ENCODE measurements at places on chromosomes 3 and 15.

- DNase-seq = no peak
These were observed 56.9 kb downstream of the CD200R1L start for GRCh38 chr3:112789787-112790186.

GRCh38 chr15:66472176-66472999, 25.2 kb downstream of the SNAPC5 start:
- DNase-seq = no peak

- DNase-seq = no peak
These were observed 223.7 kb downstream of the ITPR1 start for GRCh38 chr3:4716706-4717362.

GRCh38 chr3:106022913-106023312, 154.1 kb upstream of the CBLB start:
- DNase-seq = no peak

DNA sequence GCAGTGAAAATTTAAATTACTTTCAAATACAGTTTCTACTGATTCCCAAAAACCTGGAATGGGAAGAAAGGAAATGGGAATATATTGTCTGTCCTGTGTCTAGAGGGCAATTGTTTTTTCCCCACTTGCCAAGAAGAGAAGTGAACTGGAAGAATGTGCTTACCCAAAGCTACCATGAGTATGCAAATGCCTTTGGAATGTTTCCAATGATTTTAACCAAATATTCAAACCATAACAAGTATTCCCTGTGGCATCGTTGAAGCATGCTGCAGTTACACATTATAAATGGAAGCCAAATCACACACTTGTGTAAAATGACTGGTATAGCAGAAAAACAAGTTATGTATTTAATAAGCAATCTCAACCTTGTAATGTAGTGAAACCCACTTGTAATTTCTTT, 368.2 kb downstream of the GBE1 start:
- no peak for DNase-seq

GRCh38 chr15:74134387-74135027, 4.1 kb downstream of the ISLR2 start:
- peak; percentile 83 for DNase-seq

- no peak for DNase-seq
These were observed 279.5 kb downstream of the NEK10 start for GRCh38 chr3:27089645-27090044.

GRCh38 chr15:51970132-51970817, 1.3 kb downstream of the LEO1 start:
- no peak for DNase-seq

DNA sequence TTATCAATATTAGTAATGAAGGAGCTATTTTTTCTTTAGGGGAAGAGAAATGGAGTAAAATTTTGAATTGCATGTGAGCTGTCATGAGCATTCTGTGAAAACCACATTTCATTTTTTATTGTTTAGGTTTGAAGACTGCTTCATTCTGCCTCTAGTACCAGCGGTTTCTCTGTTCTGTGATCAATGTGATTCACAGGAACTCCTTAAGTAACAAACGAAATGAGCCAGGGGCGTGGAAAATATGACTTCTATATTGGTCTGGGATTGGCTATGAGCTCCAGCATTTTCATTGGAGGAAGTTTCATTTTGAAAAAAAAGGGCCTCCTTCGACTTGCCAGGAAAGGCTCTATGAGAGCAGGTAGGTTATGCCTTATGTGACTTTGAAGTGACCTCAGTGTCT, 13.0 kb downstream of the NIPA2 start:
- no peak for DNase-seq

- no peak for DNase-seq
These were observed 100.4 kb upstream of the OSBPL11 start for GRCh38 chr3:125695688-125696087.

DNA sequence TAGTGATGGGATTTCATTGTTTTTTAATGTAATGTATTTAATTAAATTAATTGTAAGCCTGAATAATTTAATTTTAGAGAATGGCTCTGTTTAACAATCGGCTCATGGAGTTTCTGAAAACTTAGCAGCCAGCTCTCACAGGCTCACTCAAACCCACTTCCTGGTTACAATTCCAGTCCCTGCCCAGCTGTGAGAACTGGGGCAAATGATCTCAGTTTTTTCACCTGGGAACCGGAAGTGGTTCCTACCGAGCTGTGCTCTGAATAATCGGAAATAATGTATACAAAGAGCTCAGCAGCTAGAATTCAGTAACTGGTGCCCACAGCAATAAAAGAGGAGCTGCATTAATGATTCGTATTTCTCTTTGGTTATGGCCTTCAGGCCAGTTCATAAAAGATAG, 244.3 kb upstream of the MCTP2 start:
- DNase-seq = no peak

GRCh38 chr3:73432023-73432705, 192.6 kb downstream of the PDZRN3 start:
- DNase-seq = peak; percentile 53

DNA sequence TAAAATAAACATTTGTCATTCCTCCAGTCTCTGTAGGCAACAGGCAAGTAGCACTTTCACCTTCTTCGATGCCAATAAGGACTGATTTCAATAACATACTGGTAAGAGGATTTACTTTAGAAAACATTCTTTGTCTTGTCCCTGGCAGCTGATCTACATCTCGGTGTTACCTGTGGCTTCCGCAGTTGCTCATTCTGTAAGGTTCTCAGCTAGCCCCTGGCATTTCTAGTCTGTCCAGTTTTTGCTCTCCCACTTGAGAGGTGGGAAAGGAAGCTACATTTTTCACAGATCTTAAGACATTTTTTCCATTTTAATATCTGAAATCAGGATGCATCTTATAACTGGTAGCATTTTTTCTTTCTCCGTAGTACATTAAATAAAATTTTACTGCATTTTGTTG, 19.7 kb upstream of the MAP6D1 start:
- no peak for DNase-seq

DNA sequence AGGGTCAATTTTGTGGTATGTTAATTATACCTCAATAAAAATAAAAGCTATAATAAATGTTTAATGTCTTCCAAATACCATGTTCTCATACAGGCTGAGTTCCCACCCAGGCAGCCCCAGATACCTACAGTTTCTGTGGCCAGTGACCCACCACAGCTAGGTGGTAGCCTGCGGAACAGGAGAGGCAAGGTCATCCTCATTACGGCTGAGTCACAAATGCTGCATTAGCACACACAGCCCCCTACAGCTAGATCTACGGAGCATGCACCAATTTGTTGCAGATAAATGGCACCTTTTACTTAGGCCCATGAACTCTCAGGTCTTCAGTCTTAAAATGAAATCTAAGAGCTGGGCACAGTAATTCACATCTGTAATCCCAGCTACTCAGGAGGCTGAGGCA, 5.1 kb downstream of the SPATA12 start:
- DNase-seq = no peak

- no peak for DNase-seq
These were observed 39.5 kb downstream of the HACD3 start for GRCh38 chr15:65569728-65570127.

DNA sequence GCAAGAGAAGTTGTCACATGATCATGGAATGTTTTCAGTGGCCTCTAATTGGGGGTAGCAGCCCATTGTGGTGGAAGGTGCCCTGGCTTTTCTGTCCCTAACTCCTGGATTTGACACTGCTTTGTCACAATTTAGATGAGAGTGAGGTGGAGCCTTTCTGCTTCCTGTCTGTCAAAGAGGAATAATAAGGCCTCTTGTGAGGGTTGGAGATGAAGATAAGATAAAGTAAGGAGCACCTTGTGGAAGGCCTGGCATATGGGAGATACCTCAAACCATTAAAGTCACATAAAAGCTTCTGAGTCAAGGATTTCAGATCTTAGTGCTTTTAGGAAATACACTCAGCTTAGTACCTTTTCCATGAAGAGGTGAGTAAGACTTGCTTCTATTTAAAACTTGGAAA, 172.6 kb upstream of the FAM3D start:
- no peak for DNase-seq
